AG10803 (cell line): ENCODE measurements at places on chromosomes 5 and 9.

- no peak for DNase-seq
Observed at GRCh38 chr5:133824661-133825254, 143.7 kb downstream of the C5orf15 start.

GRCh38 chr5:173012882-173013281, 29.3 kb downstream of the ATP6V0E1 start:
- peak; percentile 36 for DNase-seq

DNA sequence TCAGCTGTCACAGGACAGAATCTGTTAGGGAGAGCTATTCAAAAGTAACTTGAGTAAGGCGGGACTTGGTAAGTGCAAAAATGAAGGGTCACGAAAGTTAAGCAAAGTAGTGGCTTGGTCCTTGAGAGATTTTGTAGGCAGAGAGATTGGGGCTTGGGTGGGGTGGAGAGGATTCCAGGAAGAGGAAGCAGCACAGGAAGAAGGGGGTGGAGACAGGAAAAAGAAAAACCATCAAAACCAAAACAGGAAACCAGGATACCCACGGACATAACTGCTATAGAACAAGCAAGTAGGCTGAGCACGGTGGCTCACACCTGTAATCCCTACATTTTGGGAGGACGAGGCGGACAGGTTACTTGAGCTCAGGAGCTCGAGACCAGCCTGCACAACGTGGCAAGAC, 3.7 kb downstream of the ROPN1L start:
- no peak for DNase-seq

- no peak for DNase-seq
Observed at GRCh38 chr5:17817990-17818389, 183.7 kb downstream of the TAF11L14 start.

DNA sequence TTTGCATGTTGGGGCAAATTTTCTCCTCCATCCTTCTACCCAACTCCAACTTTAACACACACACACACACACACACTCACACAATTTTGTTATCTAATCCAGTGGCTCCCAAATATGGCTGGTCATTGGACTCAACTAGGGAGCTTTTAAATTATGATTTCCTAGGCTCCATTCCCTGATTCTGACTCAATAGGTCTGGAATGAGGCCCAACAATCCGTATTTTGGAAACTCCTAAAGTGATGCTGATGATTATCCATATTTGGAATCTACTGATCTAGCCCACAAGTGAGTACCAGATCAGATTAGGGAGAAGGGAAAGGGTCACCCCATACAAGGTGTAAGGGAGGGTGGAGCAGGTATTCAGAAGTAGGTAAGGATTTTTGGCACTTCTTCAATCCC, 309.7 kb downstream of the TLE1 start:
- peak; percentile 14 for DNase-seq

- peak; percentile 49 for DNase-seq
Observed at GRCh38 chr5:31581498-31582099, 49.5 kb downstream of the C5orf22 start.

GRCh38 chr9:134552349-134552990, 89.1 kb upstream of the COL5A1 start:
- no peak for DNase-seq

DNA sequence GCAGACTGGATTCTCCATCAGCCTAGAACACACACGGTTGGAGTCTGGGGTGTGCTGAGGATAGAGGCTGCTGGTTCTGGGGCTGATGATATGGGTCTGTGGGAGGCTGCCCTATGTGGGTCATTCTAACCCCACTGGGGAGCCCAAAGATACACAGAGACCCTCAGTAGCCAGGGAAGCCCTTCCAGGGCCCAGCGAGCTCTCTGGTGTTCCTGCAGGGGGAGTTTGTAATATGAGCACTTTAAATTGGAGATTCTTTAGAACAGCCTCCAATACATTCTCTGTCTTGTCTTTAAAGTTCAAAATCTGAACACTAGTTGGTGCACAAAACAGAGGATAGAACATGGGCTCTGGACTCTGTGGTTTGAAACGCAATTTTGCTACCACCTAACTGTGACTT, 2.4 kb downstream of the ACTL7A start:
- no peak for DNase-seq
